ENCODE measurements at places on chromosomes 5 and 9.

- DNase-seq: no peak
Observed at GRCh38 chr5:130277522-130277921, 373.3 kb downstream of the CHSY3 start.

GRCh38 chr5:87733897-87734296 lies 321.2 kb upstream of the CCNH start:
- no peak for DNase-seq

DNA sequence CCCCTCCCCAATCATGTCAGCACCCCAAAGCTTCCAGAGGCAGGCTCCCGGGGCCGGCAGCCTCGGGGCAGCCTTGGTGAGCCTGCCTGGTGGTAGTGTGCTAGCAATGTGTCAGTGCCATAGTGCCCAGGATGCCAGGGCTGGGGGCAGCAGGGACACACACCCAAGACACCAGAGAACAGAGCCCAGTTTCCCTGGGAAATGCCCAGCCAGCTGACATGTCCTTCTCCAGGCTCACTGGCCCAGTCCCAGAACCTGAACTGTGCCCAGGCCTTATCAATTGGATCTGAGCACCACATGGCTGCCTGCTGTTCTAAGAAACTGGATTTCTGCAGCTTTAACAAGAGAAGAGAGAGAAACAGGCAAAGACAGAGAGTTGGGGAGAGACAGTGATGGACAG lies 74.9 kb upstream of the LRRTM2 start:
- no peak for DNase-seq

DNA sequence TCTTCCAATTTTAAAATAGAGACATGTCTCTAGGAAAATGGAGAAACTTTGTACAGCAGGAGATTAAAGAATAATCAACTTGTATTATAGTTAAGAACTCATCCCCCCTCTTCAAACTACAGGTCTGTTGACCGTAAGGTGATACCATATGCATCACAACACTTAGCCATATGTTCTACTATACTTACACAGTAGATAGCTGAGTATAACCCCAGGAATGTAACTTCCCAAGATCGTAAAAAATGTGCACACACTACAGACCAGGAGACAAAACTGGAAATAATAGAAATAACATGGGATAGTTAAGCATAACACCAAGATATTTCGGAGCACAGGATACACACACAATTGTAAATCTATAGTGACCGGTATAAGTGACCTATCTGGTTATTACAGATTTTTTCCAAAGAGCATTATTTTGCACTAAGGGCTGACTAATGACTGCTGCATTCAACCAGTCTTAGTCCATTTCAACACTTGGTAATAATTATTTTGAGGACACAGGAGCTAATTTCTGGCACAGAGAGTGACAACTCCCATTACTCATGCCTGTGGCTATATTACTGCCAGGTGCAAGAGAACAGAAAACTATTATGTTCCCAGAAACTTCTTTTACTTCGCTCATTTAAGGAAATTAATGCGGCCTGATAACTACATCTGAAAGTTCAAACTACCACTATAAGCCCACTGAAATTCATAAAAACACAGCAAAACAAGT lies 15.4 kb upstream of the ZNF622 start:
- no peak for DNase-seq
